ENCODE measurements at places on chromosomes 13 and 19.
A peak's percentile ranks its signal among the peaks of the same experiment; 100 is the strongest.

DNA sequence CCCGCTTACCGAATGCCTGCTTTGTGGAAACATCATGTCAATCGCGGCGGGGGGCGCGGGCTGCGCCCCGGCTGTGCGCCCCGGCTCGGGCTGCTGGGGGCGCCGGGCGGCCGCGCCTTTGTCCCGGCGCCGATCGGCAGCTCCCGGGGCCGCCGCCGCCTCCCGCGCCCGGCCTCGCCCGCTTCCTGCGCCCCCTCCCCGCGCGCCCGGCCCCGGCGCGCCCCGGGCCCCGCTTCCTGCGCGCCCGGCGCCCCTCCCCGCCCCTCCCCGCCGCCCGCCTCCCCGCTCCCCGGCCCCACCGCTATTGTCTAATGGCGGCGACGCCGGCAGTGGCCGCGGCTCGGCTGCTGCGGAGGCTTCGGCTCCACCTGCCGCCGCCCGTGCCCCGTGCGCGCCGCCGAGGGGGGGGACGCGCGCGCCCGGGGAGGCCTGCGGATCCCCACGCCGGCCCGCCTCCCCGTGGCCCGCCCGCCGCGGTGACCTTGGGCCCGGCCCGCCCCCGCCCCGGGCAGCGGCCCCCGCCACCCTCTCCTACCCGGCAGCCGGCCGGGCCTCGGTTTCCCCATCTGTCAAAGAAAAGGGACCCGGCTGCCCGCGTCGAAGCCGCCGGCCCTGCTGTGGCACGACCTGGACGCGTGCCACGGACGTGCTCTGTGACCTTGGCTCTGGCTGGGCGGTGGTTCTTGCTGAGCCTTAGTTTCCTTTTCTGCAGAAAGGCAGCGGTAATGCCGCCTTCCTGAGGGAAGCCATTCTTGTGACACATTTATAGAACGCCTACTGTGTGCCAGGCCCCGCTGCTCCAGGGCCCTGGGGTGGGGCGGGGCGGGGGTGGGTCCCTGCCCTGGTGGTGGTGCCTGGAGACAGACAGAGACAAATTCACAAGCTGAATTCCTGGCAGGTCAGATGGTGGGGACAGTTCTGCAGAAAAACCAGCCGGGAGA is at the start of gene TLE5:
Gene TLE5, minus strand, starts transcription at position 331 of the 941 bp plus-strand sequence. Its CDS starts 295 bp downstream, at position 36.
- DNase-seq, result peak; percentile 85

GRCh38 chr19:50974702-50975556 is 5.5 kb upstream of the KLK6 start:
- DNase-seq, result no peak

GRCh38 chr13:50425772-50426171 is 410.5 kb downstream of the KCNRG start:
- DNase-seq, result no peak

DNA sequence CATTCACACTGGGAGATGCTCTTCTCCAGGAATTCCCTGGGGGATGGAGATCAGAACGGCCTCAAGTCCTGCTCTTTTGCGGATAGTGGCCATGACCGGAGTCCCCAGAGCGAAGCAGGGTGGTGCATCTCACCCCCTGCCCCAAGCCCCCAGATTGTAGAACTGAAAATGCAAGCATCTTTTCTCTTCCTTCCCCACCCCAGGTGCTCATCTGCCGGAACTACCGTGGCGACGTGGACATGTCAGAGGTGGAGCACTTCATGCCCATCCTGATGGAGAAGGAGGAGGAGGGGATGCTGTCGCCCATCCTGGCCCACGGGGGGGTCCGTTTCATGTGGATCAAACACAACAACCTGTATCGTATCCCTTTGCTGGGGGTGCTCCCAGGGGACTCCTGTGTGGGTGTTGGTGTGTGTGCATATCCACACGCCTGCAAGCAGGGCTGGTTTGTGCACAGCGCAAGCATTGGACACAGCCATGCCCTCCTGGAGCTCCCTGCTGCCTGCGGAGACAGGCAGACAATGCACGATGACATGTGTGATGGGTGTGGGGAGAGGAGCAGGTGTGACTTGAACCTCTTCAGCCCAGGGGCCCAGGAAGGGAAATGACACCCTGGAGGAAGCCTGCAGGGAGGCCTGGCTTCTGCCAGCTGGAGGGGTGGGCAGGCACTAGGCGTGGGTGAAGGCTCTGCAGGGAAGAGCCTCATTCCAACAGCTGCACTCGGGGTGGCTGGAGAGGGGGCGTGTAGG is 5.7 kb downstream of the AP1M1 start:
- no peak for DNase-seq

DNA sequence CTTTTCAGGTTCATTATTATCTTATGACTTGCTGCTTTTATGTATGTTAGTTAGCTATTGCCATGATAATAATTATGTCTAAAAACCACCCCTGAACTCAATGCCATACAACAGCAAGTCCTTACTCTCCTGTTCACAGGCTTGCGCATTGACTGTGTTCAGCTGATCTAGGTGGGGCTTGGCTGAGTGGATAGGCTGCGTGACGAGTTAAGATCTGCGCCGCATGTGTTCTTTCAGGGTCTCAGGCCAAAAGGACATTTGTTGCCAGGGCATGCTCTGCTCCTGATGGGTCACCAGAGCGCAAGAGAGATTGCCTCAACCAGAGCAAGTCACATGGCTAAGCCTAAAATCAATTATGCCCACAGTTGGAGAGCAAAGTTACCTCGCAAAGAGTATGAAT is 859 bp downstream of the ZNF568 start:
- DNase-seq, result no peak

DNA sequence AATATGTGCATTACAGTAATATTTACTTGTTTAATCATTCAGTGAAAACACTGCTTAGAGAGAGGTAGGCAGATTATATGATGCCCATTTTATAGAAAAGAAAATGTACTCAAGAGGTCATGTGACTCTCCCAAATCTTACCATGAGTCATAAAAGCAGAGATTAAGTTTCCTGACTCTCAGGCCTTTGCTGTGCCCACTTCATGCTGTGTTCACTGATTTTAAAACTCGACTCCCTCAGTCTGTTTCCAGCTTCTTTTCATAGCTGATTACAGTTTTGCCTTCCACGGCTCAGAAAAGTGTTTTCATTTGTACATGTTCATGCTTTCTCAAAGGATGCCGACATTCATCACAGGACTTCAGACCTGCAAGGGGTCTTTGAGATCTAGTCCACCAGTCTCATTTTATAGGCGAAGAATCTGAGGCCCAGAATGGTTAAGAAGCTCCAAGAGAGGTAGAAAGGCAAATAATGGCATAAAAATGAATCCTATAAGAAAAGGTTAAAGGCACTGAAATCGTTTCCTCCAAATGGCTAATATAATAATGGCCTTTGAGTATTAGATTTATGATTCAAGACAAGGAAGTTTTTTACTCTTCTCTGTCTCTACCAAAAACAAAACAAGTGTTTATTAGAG is 9.0 kb upstream of the IPO5 start:
- no peak for DNase-seq

- DNase-seq, result peak; percentile 55
Measured at GRCh38 chr19:38850976-38851621, 1.3 kb upstream of the HNRNPL start.

DNA sequence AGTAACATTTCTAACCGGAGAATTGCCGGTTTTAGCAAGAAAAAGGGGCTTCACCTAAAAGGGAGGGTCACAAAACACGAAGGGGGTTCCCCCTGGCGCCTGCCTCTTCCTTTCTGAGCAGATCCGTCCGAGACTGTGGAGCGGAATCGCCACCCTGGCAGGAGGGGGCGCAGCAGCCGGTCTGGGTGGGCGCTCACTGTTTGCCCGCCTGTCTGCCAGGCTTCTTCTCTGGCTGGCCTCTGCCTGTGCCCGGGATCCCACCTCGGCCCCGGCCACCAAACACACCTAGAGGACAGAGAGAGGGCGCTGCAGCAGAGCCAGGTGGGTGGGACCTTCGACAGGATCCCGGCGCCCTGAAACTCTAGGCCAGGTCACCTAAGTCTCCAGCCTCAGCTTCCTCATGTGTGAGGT is 15.6 kb downstream of the LSM4 start:
- peak; percentile 63 for DNase-seq

- peak; percentile 60 for DNase-seq
Measured at GRCh38 chr19:480016-480855, 16.1 kb upstream of the MADCAM1 start.

DNA sequence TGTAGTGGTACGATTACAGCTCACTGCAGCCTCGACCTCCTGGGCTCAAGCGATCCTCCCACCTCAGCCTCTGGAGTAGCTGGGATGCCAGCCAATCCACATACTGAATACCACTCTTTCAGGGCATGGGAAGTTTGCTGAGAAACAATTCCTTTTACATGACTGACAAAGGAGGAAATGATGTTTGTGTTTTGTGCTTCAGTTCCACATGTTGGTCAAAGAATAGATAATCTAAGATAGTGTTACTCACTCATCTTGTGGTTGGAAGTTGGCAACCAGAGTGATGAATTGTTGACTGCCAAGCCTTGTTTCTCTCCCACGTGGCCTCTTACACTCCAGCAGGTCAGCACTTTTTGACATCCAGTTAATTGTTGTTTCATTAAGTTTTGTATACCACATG is 7.6 kb downstream of the MBD3L2B start:
- DNase-seq, result peak; percentile 11

DNA sequence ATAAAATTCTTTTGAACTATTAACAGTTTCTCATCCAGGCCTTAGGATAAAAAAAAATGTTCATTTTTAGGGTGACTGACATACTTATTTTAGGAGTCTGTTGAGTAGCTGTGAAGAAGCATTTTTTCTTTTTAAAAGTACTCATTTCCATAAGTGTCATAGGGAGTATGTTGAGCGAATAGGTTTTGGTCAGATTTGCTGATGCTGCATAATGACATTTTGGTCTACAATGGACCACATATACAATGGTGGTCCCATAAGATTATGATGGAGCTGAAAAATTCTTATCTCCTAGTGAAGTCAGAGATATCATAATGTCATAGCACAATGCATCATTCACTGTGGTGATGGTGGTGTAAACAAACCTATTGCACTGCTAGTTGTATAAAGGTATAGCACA is 17.4 kb downstream of the NBEA start:
- no peak for DNase-seq

DNA sequence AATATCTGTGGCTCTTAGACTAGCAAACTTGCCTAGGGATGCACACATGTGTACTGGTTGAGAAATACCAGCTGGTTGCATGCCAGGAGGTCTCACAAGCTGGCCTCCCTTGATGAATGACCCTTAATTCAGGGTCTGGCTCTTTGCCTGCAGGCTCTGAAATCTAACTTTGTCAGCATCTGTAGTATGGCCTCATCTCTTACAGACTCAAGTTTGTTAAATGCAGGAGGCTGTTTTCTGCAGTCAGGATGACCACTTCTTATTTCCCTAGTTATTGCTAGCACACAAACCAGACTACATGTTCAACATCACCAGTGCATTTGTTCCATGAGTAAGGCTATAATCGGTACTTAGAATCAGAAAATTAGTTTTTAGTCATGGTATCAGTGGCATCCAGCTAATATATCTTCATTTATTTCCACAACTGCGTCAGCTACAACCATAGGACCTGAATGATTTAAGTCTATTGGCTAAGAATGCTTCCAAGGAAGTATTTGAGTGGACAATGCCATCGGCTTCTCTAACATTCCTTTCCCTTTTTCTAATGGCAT is 23.3 kb upstream of the POSTN start:
- no peak for DNase-seq

DNA sequence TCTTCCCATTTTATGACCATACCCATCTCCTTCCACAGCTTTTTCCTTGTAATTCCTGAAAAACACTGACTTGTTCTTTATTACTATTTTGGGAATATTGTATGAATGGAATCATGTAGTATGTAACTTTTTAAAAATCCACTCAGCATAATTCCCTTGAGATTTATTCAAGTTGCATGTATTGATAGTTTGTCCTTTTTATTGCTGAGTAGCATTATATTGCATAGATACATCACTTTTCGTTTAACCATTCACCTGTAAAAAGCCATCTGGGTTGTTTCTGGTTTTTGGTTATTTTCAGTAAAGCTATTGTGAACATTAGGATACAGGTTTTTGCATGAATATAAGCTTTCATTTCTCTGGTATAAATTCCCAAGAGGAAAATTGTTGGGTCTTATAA is 115.4 kb downstream of the GPC5 start:
- DNase-seq, result no peak

DNA sequence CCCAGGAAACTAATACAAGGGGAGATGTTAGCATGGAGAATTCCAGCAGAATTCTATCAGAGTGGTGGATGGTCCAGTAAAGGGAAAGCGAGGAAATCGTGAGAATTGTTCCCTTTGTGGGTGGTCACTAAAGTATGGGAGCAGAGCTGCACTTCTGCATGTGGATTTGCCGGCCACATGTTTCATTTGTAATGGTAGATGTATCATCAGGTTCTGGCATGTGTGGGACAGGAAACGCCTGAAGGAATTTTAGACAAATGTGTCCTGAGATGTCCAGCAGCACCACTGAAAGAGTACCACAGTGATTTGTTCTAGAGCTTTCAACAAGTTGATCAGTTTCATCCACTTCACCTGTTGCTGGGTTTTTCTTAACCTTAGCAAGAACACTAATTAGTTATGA is 308.4 kb downstream of the SHISA2 start:
- DNase-seq, result no peak

DNA sequence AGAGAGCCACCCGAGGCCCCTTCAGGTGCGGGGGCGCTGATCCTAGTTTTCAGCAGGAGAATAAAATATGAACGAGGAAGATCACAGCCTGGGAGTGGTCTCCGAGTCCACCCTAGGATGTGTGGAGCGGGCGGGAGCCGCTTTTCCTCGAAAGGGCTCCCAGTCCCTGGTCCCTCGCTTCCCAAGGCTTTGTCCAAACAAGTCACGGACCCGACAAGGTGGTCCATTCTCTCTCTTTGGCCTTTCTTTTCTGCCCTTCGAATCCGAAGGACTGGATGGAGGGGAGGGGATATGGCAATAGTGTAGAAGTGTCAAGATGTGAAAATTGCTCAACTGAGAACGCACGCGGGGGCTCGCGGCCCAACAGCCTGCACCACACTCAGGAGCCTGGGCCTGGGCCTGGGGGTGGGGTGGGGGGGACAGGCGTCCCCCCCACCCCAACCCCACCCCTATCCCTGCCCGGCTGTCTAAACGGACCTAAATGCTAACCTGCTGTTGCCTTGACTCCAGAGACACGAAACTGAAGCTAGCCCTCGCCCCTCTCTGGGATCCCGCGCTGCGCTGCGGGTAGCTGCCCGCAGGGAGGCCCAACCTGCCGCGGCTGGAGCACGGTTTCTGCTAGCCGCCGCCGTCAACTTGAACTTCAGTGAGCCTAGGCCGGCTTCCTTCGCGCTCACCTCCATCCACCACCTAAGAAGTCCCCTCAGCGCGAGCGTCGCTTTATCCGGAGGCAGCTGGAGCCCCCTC is 7.1 kb downstream of the ZIC2 start:
- no peak for DNase-seq

GRCh38 chr13:114115191-114115671 is 17.2 kb downstream of the RASA3 start:
- DNase-seq, result peak; percentile 30

- no peak for DNase-seq
Measured at GRCh38 chr19:21833733-21834132, 2.2 kb downstream of the ZNF43 start.

DNA sequence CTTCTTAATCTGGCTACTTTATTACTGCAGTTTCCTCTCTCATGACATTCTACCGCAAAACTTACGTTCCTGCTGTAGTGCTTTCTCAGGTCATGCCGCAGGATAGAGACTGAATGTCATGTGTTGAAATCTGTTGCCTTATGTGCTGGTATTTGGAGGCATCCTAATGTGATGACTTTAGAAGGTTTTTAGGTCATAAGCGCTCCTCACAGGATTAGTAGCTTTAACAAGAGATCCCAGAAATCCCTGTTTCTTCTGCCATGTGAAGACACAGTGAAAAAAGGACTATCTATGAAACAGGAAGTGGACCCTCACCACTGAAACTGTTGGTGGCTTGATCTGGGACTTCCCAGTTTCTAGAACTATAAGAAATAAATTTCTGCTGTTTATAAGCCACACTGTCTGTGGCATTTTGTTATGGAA is 209.3 kb downstream of the LACC1 start:
- DNase-seq, result peak; percentile 13

- no peak for DNase-seq
Measured at GRCh38 chr13:101640788-101641400, 188.4 kb downstream of the ITGBL1 start.

All from CD4-positive, alpha-beta T cell treated with Interleukin-21 for 1 hour (primary cell).